ENCODE measurements at places on chromosomes 7 and 10.

GRCh38 chr7:69445541-69445940 lies 152.7 kb upstream of the AUTS2 start:
- DNase-seq = no peak

- DNase-seq = no peak
Observed at GRCh38 chr10:9545073-9545472, 1472.6 kb upstream of the CELF2 start.

DNA sequence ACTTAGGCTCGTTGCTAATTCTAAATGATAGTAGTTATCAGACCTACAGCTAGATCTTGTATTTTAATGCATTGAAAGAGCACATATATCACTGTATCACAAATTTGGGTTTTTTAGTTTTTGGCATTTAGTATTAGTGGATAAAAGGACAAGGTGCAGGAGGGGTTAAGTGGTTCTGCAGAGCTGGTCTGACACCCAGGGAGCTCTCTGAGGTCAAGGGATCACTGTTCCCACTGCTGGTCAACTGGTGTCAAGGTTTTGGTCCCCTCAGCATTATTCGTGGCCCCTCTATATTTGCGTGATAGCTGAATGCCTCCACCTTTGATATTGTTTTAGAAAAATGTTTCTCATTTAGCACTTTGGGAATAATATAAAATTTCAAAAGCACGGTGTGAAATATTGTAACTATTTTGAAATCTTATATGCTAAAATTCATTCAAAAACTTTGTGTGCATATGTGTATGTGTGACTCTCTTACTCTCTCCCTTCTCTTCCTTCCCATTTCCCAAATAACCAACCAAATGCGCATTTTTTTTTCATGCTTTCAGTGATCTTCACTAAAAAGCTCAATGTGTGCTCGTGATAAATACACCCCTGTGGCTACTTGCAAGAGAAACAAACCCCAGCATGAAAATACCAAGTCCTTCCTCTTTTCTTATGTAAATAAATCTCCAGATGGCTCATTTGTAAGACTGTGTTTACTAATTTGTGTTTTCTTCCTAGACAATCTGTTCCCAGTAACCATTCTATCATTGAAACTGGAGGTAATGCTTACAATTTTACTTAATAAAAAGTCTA lies 309.2 kb downstream of the FGFR2 start:
- no peak for DNase-seq

- no peak for DNase-seq
Observed at GRCh38 chr10:124149189-124150042, 56.0 kb upstream of the CHST15 start.

DNA sequence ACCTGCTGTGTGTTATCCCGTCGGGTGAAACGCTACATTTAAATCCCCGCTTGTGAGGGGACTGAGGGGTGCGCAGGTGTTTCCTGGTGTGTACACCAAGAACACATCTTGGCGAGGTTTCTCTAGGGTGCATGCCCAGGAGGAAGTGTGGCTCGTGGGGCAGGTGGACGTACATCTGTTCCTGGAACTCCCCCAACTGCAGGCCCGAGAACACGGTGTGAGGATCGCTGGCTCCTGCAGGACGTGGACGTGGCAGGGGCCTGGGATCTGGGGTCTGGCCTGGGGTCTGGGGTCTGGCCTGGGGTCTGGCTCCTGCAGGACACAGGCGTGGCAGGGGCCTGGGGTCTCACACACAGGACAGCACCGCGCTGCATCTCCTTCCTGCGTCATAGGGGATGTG lies 10.1 kb downstream of the KNDC1 start:
- no peak for DNase-seq

GRCh38 chr10:48232717-48233447 lies 41.6 kb downstream of the FRMPD2 start:
- no peak for DNase-seq

DNA sequence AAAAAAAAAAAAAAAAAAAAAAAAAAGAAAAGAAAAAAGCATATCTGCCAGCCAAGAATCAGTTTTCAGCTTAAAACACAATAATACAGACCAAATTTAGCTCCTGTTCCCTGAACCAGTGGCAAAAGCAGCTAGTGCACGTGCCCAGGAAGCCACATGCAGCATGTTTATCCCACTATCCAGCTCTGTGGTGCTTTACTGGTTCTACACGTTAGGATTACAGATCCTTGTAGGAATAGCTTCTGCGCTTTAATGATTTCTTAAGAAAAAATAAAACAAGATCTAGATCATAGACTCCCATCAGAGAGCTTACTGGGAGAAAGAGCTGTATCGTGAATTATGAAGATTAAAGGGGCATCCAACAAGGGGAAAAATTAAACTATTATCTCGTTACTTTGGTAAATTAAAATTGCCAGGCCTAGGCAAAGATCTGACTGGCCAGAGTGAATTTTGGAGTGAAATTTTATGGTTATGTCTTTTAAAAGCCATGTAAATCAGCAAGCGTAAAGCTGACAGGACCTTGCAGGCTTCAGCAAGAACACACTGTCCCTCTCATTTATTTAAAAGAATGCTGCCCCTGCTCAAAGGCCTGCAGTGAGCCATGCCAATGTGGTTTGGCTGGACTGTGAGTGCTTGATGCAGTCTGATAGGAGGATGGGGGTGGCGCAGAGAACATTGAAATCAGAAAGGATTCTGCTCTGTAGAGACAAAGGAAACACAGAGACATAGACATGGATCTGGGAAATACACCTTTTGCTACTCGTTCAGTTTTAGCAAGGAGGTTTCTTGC lies 177.3 kb upstream of the PHYHIPL start:
- no peak for DNase-seq

DNA sequence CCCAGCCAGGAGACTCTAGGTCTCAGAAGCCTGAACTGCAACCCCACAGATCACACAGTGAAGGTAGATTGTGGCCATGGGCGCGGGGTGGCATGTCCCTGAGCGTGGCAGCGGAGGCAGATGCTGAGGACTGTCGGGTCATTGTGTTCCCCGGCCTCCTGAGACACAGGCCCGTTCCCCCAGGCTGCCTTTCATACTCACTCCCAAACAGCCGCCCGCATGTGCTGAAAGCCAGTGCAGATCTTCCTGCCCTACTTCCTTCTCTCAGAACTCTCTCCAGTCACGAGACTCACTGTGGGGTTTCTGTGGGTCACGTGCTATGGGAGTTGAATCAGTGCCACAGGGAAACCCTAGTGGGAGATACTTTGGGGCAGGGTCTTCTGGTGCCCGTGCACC lies 48.0 kb downstream of the ZNF467 start:
- no peak for DNase-seq

GRCh38 chr7:5773661-5774086 lies 7.8 kb downstream of the RNF216 start:
- no peak for DNase-seq

GRCh38 chr10:53843736-53844362 lies 957.2 kb downstream of the PCDH15 start:
- no peak for DNase-seq

DNA sequence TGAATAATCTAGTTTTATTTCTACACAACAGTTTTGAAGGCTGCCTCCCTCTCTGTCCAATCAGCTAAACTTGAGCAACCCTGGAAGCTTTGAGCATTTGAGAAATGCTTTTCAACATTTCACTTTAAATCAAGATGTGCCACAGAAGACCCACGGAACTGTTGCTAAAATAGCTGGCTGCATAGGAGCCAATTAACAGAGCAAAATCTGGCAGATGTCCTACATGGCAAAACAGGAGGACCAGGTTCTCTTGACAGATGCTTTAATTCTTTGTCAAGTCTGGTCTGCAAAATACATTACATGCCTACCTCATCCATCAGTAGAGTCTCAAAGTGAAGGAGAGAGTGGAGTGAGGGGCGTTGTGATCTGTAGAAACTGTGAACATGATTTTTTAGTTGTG lies 185.9 kb downstream of the DPY19L1 start:
- no peak for DNase-seq

- DNase-seq = no peak
Observed at GRCh38 chr10:122492006-122492405, 30.7 kb downstream of the HTRA1 start.

GRCh38 chr10:121981346-121981745 lies 6.3 kb upstream of the NSMCE4A start:
- no peak for DNase-seq

DNA sequence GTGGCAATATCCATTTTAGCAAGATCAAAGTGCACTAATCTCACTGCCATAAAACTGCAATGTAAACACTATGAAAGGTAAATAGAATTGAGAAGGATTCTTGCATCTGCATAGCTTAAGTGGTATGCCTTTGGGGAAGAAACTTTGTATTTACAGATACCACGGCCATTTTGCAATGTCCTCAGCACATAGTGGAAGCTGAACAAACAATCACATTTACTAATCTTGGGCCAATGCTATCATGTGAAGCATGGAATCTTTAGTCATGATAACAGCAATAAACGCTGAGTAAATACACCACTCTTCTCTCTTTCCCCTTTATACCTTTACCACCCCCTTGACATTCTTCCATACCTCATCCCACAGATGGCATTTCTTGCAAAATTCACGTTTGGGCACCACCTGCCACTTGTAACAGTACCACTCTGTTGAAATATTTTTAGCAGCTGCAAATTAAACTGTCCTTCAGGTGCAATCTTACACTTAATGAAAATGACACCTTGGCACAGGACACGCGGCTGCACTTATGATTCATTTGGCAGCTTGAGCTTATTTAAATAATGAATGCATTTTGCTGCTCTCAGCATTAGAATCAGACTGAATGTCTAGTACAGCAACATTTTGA lies 171.8 kb downstream of the SEMA3A start:
- DNase-seq = no peak

DNA sequence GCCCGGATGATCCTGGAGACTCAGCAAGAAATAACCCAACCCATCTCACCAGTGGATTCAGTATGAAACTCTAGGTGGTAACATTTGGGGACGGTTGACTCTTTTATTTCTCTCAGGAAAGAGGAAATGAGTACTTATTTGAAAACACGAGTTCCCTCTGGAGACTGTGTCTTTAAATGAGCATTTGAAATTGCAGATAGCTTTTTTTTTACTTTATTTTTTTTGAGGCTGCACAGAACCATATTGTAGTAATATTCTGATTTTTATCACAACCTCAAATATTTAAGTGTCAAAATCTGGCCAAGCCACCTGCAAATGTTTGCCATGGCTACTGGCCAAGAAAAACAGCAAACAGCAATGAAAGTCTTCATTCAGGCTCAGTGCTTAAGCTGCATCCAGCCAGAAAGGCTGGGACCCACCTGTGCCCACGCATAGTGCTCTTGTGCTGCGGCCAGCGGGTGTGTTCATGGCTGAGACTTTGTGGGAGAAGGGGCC lies 160.8 kb downstream of the CREB5 start:
- DNase-seq = no peak

DNA sequence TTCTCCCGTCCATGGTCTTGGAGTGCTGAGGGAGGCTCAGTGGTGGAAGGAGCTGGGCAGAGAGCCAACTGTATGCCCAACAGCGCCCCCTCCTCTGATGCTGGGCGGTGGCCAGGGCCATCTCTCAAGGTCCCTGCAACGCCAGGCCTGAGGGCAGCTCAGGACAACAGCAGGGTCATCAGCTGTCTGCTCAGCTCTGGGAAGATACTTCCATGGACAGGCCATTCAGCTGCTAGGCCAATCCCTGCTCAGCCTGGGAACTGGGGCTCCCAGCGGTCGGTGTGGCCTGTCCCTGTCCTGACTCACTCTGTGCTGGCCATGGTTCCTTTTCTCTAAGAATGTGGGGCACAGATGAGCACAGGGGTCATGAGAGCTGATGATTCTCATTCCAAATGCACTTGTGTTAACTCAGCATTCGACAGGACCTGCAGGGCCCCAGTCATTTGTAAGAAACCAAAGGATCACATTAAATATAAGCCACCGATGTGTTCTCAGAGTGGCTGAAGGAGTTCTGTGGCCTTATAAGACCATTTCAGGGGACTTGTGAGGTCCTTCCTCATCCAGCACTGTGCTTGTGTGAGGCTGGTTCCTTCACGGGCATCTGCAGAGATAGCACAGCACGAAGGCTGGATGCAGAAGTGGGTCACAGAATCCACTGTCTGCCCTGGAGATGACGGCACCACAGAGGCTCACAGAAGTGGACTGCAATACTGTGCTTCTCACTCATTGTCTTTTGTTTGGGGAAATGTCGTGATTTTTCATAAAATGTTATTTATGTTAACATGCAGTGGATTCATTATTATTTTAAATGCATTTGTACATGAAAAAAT lies 73.0 kb downstream of the ADCY1 start:
- no peak for DNase-seq

DNA sequence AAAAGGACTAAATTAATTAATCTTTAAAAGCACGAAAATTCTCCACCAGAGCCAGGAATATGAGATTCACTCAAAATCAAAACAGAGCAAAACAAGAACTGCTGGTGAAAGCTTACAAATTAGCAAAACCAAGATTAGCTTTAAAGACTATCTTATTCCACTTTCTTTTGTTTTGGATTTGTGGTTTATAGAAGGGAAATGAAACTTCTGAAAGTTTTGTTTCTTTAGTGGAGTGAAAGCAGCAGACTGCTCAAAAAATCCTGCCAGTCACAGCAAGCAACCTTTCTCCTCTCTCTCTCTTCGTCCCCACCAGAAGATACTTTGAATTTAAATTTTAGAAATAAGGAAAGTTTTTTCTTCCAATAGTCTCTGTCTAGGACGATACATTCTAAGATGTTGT lies 7.8 kb downstream of the ACTA2 start:
- no peak for DNase-seq

DNA sequence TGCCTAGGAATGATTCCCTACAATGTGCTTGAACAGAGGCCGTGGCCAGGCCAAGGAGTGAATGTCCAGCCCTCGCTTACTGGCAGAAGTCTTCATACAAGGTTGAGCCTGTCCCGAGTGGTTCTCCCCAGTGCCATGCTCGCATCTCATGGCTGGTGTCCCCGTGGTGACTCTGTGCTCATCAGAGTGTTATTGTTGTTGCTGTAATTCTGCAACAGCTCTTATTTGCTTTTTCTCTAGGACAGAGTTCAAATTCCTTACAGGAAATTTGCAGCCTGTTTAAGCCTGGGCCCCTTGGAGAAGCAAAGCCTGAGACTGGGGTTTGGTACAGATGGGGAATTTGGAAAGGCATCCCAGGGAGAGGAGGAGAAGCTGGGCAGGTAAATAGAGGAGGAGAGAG lies 157.7 kb upstream of the PRR15 start:
- no peak for DNase-seq

DNA sequence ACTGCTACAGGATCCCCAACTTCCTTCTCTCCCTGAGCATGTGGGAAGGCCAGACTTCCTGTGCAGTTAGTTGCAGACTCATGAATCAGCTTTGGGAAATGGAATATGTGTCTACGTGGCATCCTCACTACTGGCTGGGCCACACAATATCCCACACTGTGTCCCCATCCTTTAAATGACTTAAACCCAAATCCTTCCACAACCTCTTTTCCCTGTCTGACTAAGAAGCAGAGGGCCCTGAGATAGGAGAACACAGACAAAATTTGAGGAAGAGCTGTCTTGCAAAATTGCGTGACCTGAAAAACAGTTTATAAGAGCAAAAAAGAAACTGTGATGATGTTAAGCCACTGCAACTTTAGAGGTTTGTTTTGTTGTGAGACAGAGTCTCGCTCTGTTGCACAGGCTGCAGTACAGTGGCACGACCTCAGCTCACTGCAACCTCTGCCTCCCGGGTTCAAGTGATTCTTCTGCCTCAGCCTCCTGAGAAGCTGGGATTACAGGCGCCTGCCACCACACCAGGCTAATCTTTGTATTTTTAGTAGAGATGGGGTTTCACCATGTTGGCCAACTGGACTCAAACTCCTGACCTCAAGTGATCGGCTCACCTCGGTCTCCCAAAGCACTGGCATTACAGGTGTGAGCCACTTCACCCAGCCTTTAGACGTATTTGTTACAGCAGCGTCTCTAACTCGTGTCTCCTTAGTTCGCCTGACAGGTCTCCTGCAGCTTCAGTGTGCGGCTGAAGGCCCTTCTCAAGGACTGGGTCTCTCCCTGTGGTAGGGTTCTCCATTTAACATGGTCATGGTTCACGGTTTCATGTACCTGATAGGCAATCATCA lies 46.9 kb upstream of the SFMBT2 start:
- DNase-seq = no peak

GRCh38 chr10:110209926-110210673 lies 2.7 kb downstream of the MXI1 start:
- no peak for DNase-seq
